ENCODE measurements at places on chromosomes 1 and 21.
A peak's percentile ranks its signal among the peaks of the same experiment; 100 is the strongest.

DNA sequence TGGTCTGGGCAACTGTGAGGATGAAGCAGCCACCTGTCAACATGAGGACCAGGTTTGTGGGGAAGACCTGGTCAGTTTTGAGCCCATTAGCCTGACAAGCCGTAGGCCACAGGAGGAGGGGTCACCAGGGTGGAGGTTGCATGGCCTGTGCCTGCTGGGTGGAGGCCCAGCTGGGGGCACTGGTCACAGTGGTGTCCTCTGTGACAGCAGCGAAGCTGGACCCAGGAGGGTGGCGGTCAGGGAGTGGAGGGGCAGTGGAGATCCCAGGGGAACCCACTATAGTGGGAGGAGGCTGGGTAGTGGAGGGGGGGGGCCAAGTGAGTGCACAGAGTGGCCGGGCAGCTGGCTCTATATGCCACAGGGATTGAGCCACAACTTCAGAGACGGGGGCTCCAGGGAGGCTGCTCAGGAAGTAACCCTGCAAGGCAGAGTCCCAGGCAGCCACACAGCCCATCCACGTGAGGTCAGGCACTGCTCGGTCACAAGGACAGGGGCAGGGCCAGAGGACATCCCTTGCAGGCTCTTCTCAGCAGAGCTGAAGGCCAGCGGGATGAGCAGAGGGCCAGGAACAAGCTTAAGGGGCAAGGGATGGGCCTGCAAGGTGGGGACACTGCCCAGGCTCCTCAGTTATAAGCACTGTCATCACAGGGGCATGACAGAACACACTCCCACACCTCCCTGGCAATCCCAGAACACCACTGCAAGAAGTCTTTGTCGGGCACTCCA lies 2.3 kb upstream of the C1orf35 start:
- DNase-seq: no peak

DNA sequence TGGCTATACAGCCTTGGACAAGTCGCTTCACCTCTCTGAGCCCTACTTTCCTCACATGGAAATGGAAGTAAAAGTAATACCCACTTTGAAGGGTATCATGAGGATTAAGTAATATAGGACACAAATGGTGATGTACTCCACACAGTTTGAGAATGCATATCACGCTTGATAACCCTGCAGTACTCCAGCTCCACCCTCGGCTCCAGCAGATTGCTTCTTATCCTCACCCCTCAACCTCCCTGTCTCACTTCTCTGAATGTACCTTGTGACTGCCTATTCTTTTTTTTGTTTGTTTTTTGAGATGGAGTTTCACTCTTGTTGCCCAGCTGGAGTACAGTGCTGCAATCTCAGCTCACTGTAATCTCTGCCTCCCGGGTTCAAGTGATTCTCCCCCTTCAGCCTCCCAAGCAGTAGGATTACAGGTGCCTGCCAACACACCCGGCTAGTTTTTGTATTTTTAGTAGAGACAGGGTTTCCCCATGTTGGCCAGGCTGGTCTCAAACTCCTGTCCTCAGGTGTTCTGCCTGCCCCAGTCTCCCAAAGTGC lies 55.5 kb downstream of the LDLRAD2 start:
- no peak for DNase-seq

DNA sequence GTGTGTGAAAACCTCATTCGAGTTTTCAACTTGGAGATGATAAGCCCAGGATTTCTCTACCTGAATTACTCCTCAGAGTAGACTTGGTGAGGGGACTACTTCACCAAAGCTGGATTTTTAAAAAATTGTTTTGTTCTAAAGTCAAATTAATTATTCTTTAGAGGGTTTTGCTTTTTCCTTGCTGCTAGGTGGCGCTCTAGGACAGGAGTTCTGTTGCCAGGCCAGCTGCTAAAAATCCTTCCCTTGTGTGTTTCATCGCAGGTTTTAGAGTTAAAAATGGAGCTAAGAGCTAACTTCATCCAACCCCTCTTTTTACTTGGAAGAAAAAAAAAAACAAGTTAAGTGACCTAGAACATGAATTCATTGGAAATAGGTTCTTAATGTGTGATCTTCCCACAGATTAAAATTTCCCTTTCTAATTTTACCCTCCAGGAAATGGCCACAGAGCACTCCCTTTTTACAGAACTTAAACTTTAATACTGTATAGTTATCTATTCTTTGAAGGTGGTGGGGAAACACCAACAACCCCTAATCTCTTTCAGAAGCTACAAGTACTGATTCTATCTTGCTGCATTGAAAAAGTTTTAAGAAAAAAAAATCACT lies 36.7 kb upstream of the FAM163A start:
- peak; percentile 44 for DNase-seq

DNA sequence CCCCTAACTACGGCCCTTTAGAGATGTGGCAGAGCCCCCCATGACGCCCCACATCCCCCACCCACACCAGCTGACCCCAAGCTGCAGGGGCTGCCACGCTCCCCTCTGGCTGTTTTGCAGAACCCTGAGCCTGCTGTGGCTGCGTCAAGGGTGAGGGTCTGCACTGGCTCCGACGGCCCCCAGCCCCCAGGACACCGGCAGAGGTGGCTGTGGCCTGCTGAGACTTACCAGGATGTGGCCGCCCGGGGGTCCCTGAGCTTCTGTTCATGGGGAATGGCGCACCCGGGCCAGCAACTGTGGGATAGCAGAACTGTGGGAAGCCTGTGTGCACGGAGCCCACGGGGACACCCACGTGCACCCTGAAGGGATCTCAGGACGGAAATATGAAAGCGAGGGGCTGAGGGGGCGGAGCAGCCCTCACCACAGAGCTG lies 12.8 kb upstream of the RNF223 start:
- DNase-seq: no peak

DNA sequence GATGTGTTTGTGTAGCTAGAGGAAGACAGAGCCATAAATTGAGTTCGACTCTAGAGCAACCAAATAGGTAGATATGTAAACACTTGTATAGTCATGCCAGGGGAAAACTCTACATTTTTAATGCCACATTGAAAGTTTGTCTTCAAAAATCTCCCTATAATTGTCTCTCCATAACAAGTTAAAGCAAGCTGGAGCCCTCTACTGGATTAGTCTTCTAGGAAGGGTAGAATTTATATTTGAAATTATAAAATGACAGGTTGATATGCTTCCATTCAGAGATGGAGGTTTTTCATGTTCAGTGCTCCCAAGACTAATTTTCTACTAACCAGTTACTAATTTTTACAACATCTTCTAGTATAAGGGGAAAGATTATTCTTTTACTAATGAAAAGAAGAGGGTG lies 13.1 kb upstream of the COL24A1 start:
- no peak for DNase-seq

- DNase-seq: no peak
Measured at GRCh38 chr1:203534526-203534925, 40.6 kb downstream of the OPTC start.

GRCh38 chr1:35557118-35557610 lies at the start of gene KIAA0319L:
KIAA0319L (minus strand) TSS chr1:35557403; CDS start chr1:35554491, 2,912 bp downstream.
- DNase-seq: no peak

GRCh38 chr1:54980528-54981241 lies at the start of gene TMEM61:
TMEM61 (plus strand) TSS chr1:54980628; CDS start chr1:54981066, 438 bp downstream.
- no peak for DNase-seq

- DNase-seq: no peak
Measured at GRCh38 chr1:154427173-154428139, 22.3 kb downstream of the IL6R start.

- DNase-seq: peak; percentile 30
Measured at GRCh38 chr1:207077470-207078377, 10.9 kb upstream of the C4BPB start.

DNA sequence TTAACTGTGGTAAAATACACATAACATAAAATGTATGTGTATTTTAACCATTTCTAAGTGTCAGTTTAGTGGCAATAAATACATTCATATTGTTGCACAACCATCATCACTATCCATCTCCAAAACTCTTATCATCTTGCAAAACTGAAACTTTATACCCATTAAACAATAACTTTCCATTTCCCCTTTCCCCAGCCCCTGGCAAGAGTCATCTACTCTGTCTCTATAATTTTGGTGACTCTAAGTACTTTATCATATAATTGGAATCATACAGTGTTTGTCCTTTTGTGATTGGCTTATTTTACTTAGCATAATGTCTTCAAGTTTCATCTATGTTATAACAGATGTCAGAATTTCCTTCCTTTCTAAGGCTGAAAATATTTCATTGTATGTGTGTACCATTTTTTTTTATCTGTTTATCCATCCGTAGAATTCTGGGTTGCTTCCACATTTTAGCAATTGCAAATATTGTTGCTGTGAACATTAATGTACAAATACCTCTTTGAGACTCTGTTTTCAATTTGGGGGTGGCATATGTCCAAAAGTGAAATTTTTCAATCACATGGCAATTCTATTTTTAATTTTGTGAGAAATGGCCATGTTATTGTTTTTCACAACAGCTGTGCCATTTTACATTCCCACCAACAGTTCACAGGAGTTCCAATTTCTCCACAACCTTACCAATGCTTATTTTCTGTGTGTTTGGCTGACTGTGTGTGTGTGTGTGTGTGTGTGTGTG lies 153.9 kb upstream of the GORAB start:
- no peak for DNase-seq

- DNase-seq: no peak
Measured at GRCh38 chr1:34790985-34791384, 1.8 kb upstream of the GJA4 start.

DNA sequence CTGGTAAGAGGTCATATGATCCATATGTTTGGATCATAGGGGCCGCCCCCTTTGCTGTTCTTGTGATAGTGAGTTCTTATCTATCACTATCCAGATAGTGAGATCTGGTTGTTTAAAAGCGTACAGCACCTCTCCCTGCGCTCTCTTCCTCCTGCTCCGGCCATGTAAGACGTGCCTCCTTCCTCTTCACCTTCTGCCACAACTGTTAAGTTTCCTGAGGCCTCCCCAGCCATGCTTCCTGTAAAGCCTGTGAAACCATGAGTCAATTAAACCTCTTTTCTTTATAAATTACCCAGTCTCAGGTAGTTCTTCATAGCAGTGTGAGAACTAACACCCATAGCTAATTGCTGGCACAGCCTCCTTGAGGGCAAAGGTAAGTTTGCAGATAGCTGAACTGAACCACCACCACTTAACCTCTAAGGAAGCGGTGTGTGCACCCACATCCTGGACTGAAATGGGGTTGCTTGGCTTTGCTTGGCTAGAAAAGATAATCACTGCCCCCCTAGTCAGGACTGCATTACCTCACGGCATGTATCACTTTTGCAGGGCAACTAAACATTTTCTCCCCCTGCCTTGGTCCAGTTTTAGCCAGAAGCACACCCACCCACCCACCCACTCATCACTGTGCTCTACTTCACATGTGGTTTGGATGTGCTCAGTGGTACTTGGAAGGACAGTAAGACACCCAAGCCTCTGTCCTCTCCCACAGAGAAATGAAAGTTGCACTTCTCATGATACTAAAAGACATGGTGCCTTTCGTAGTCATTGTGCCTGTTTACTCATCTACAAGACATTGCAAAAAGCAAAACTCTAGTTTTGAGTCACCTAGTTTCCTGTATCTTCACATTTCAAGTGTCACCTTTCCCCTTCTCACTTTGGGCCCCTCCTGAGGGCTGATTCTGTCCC lies 23.1 kb upstream of the PTAFR start:
- DNase-seq: peak; percentile 28

GRCh38 chr1:90717356-90717664 lies 208 bp upstream of the BARHL2 start:
- DNase-seq: no peak

GRCh38 chr1:226886122-226886901 lies 15.9 kb downstream of the PSEN2 start:
- no peak for DNase-seq

DNA sequence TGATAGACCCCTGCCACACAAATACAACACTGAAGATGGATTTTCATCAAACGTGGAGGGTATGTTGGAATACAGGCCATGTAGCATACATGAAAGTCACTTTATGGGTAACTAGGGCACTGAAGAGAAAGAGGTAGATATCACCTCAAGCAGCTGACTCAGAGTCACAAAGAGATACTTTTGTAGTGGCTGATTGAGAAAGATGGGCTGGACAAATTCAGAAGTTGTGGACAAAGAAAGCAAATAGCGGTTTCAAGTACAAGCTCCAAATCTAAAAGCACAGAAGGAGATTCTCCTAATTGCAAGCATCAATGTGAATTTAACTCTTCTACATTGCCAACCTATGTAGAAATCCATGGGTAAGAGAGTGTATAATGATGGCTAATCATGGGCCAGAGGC lies 35.0 kb upstream of the RGS18 start:
- DNase-seq: no peak

- no peak for DNase-seq
Measured at GRCh38 chr1:71031426-71031825, 16.2 kb downstream of the PTGER3 start.

DNA sequence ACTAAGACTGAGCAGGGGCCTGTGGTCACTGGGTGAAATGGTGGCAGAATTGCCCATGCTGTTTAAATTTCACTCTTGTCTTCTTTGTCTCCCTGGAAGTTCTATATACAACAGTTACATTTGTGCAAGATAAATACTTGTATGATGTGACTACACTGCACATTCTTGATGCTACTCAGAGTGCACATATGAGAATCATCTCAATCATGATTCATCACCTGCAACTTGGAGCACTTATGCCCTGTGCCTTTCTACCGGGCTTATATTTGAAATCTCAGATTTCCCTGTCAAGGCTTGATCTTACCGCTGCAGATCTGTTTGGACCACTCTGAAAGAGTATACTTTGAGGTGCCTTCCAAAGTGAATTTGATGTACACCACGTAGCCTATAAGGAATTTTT lies 10.6 kb downstream of the PGM1 start:
- DNase-seq: no peak

DNA sequence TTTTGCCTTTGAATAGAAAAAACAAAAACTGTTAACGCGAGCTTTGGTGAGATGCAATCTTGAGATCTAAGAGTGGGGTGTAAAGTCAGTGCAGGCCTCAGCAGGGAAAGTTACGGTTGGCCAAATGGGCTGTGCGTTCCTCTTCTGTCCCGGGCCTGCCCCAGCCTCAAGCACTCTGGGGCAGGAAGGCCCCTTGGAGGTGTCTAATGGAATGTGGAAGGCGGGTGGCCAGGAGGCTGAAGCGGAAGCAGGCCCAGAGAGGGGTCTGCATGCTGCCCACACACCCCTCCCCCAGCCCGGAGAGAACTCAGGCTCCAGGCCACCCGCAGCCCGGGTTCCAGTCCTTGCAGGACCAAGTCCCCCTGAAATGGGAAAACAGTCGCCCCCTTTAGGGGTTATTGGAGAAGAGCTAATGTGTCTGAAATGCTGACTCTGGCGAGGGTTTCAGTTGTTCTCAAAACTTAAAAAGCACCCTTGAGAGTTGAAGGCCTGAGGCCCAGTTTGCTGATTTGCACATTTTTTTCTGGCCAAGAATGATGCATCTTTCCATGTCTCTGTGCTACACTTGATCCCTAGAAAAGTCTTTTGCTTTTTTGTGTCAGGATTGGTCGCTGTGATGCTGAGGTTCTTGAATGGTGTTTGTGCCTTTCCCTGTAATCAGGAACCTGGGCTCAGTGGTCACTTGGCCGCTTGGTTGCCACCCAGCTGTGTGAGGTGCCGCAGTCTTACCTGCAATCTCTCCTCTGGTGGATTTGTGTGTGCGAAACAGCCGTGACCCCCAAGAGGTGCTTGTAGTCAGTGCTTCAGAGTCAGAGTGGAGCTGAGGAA lies 2.0 kb downstream of the COL18A1 start:
- DNase-seq: no peak

- no peak for DNase-seq
Measured at GRCh38 chr1:48817505-48818114, 40.9 kb upstream of the BEND5 start.
